ENCODE measurements at places on chromosomes 1 and 21.

DNA sequence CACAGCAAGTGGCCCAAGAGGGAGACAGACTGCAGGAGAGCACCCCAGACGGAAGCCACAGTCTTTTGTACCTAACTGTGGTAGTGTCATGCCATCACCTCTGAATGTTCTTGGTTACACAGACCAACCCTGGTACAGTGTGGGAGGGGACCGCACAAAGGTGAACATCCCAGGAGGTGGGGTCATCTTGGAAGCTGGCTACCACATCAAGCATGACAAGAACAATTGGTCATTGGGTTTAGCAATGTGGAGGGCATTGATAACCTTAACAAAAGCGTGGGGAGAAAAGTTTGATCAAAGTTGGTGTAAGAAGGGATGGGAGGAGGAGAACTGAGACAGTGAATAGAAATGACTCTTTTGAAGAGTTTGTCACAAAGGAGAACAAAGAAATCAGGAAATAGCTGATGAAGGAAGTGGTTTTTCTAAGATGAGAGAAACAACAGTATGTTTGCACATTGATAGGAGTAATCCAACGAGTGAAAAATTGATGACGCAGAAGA, 87.1 kb upstream of the CACNA1E start:
- DNase-seq: peak; percentile 34

GRCh38 chr21:41316200-41317062, at the start of gene FAM3B:
FAM3B (plus strand) TSS chr21:41316801; CDS start chr21:41316880, 79 bp downstream.
- DNase-seq: no peak

- no peak for DNase-seq
Observed at GRCh38 chr1:147852706-147853225, 49.8 kb upstream of the GJA8 start.

DNA sequence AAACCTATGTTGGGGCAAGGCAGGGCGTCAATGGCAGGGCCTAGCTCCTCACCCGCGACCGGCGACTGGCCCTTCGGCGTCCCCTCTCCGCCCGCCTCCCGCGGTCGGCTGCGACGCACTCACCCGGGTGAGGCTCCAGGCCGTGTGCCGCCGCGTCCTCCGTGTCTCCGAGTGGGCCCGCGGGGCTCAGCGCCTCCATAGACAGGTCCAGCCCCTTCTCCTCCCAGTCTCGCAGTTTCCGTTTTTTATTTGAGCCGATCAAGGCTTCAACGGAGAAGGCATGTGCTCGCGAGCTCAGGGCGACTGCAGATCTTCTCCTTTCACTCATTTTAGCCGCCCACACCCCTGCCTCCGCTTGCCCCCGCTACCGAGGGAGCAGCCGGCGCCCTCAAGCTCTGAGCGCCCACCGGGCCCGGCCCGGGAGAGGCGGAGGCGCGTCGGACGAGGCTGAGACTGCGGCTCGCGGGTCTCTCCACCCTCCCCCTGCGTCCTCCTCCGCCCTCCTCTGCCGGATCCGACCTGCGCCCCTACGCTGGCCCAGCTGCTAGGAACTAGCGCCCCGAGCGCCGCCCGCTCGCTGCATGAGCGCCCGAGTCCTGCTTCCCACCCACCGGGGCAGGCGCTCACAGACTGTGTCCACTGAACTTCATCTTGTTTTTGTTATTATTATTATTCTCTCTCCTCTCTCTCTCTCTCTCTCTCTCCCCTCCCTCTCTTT, 516 bp downstream of the TBX15 start:
- DNase-seq: no peak

DNA sequence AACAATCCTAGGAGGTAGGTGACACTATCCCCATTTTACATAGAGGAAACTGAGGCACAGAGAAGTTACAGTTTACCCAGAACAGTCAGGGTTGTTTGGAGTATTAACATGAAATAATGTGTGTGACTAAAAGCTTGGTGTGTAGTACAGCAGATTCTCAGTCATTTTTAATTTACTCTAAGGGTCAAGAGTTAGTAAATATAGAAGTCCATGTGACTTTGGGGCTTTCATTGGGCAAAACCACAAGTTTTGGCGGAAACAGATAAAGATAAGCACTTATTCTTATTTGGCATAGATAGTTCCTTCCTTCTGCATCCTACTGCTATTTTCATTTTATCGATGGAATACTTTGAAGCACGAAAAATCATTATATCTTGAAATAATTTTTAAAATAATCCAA, 128.5 kb downstream of the DNM3 start:
- no peak for DNase-seq

GRCh38 chr1:65477414-65478378, 57.2 kb downstream of the LEPR start:
- no peak for DNase-seq

- DNase-seq: no peak
Observed at GRCh38 chr1:101060992-101061391, 35.4 kb upstream of the DPH5 start.

GRCh38 chr21:15139898-15140297, 75.1 kb upstream of the NRIP1 start:
- no peak for DNase-seq
